ENCODE measurements at places on chromosomes 12 and 14. TPM values are rescaled to one million over a fixed set of nuclear protein-coding genes. Genes with fewer than 3 reads are reported as not detected.

- DNase-seq, result no peak
Measured at GRCh38 chr14:32635061-32635719, 303.5 kb upstream of the NPAS3 start.

- DNase-seq, result no peak
Measured at GRCh38 chr14:80080601-80081000, 130.7 kb downstream of the DIO2 start.

DNA sequence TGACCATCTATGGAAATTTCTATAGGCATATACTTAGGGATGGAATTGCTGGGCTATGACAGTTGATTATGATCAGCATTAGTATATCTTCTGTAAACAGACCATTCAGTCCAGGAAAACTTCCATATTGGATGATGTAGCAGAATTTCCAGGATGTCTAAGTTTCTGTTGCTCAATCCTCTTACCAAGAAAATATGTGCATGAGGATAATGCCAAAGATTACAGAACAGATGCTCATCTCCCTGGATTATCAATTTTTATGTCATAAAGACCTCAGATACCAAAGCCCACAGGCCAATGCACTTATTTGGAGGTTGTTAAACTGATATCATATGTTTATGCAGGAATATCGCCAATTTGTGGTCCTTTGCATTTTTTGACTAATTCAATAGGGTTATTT, 354.4 kb upstream of the FLRT2 start:
- no peak for DNase-seq

The CS gene
- 344 TPM for total RNA-seq

GRCh38 chr12:93323625-93324329, 53.9 kb upstream of the NUDT4 start:
- DNase-seq, result no peak

The TBC1D30 gene
- total RNA-seq, result 0.47 TPM

The TMPRSS12 gene
- not detected for total RNA-seq

- DNase-seq, result no peak
Measured at GRCh38 chr12:43740511-43741100, 18.0 kb downstream of the PUS7L start.

- DNase-seq, result no peak
Measured at GRCh38 chr12:116492703-116493324, 66.4 kb upstream of the MAP1LC3B2 start.

- DNase-seq, result no peak
Measured at GRCh38 chr14:72243309-72244293, 311.4 kb downstream of the RGS6 start.

- no peak for DNase-seq
Measured at GRCh38 chr12:24814379-24815113, 134.4 kb downstream of the BCAT1 start.

DNA sequence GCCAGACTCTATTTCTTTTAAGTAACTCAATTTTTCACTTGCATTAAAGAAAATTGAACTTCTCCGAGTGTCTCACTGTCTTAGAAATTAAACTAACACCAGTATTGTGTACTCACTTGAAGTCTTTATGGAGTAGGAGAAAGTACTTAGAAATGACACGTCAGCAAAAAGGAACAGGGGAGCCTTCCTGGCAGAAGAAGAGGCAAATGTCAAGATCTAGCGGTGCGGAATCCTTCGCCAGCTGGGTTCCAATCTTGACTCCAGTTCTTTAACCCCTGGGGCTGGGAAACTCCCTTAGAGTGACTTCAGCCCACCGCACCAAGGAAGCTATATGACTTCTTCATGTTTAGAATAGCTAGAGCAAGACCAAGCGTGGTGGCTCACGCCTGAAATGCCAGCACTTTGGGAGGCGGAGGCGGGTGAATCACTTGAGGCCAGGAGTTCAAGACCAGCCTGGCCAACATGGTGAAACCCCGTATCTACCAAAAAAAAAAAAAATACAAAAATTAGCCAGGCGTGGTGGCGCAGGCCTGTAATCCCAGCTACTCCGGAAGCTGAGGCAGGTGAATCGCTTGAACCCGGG, 34.4 kb downstream of the WBP11 start:
- peak; percentile 39 for DNase-seq

GRCh38 chr12:9751204-9752144, 9.2 kb downstream of the CD69 start:
- DNase-seq, result peak; percentile 57

- DNase-seq, result no peak
Measured at GRCh38 chr12:68867606-68868005, 59.6 kb downstream of the MDM2 start.

- no peak for DNase-seq
Measured at GRCh38 chr12:9123781-9124382, 8.2 kb upstream of the A2M start.

The REM2 gene
- 0.27 TPM for total RNA-seq

The HHIPL1 gene
- total RNA-seq, result not detected

- no peak for DNase-seq
Measured at GRCh38 chr14:34398024-34398423, 64.0 kb downstream of the SPTSSA start.

DNA sequence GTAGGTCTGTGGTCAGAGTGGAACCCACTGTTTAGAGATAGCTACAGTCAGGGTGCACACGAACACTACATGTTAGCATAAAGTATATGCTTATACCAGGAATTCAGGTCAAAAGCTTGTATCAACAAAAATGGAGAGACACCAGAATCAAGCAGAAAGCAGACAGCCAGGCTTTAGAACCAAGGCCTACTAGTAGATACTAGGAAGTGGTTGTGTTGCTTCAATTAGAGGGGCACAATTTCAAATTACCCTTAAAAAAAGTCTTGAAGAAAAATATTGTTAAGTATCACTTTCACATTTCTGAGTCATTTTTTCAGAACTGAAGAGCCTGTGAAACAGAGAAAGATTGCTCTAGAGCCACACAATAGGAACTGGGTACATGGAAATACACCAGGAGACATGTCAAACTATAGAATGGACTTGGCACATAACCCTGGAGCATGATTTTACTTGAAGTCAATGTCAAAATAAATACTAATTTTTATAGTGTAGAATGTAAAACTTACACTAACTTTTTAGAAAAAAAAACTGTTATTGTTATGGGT, 41.6 kb downstream of the LRRC9 start:
- DNase-seq, result no peak

DNA sequence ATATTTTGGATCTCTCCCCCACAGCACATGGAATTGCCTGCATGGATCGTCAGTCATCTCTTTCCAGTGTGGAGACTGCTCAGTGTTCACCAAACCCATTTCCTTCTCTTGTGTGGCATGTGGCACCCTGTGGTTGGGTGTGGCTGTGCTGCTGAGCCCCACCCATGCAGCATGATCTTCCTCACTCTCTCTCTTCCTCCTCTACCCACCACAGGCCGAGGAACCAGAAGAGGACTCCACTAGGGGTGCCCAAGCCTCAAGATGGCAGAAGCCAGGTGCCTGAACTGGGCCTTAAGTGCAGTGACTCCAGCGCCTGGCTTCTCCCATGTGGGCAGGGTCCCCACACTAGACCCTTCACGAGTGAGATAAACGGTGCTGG, 66.8 kb upstream of the GPR68 start:
- DNase-seq, result peak; percentile 38

- DNase-seq, result no peak
Measured at GRCh38 chr12:16437281-16437816, 89.9 kb downstream of the MGST1 start.

The BEGAIN gene
- total RNA-seq, result 0.53 TPM

DNA sequence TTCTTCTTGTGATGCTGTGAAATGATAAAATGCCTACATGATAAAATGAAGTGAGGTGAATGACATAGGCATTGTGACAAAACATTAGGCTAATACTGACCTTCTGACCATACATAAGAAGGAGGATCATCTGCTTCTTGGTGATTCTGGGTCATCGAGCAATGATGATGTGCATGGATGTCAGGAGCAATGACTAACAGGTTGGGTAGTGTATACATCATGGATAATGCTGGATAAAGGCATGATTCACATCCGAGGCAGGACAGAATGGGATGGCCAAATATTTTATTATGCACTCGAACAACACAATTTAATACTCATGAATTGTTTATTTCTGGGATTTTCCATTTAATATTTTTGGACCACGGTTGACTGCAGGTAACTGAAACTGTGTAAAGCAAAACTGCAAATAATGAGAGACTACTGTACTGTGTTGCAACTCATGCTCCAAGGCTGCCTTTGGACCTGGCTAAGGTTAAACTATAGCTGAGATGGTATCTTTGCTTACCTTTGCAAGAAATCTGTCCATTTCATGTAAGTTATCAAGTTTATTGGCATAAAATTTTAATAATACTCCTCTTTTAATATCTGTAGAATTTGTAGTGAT, 7.6 kb upstream of the SLC25A21 start:
- DNase-seq, result no peak

DNA sequence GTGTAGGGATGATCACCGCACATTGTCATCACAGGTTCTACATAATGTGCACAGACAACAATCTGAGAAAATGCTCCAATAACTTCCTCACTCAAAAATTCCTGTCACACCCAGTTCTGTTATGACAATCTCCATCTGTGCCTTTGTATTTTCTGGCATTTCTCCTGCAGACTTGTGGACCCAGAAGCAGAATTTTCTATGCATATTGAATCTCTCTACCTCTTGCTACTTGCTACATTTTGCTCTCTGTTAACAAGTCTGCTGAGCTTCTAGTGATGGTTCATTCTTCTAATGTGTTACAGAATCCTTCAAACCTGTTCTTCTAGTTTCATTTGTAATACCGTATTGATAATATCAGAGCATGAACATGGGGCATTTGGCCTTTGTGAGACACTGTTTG, 127.8 kb upstream of the PTPRQ start:
- no peak for DNase-seq

DNA sequence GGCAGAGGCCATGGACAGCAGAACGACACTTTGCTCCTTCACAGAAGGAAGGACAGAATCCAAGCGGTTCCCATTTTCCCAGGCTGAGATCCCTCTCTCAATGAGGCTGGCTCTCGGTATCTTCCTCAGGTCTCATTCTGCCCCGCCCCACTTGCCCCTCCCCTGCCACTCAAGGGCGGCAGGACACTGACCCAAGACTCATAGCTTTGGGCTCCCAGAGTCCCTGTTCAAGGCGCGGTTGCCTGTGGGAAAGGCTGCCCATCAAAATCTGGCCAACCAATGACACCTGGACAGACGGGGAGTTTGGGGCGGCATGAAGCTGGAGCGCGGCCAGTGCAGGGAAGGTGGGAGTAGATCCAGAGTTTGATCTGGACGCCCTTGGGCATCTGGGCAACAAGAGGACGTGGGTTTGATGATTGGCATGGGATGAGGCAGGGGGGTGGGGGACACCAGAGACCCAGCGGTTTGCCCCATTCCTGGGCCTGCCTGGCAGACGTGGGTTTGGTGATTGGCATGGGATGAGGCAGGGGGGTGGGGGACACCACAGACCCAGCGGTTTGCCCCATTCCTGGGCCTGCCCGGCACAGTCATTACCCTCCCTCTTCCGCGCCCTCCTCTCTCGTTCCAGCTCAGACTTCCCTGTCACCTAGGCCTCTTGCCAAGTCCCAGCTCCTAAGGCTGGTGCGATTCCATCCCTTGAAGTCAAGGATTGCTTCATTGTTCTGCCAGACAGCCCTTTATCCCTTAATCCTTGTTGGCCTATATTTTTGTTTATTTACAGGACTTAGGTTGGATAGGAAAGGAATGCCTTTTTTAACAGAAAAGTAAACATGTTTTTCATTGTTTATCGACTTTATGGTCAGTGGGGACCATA, 92.1 kb downstream of the NINJ2 start:
- no peak for DNase-seq

DNA sequence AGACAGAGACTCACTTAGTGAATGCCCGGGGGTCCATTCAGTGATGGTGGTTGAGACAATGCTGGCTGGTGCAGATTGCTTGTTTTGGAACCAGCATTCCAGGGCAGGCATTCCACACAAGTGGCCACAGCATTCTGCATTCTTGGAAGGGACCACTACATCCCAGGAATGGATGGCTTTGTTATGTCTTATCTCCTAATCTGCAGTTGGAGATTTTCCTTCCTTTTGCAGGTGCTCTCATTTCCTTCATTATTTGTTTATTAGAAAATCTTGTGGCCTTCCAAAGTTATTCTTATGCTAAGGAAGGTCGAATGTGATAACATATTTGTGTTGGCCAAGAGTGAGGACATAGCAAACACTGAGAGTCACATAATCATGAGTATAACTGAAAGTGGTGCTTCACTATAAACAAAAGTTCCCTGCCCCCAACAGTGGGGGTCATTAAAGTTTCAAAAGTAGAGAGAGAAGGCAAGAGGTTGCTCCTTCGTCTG, 66.0 kb downstream of the BMP4 start:
- no peak for DNase-seq

The TMEM179 gene
- not detected for total RNA-seq

DNA sequence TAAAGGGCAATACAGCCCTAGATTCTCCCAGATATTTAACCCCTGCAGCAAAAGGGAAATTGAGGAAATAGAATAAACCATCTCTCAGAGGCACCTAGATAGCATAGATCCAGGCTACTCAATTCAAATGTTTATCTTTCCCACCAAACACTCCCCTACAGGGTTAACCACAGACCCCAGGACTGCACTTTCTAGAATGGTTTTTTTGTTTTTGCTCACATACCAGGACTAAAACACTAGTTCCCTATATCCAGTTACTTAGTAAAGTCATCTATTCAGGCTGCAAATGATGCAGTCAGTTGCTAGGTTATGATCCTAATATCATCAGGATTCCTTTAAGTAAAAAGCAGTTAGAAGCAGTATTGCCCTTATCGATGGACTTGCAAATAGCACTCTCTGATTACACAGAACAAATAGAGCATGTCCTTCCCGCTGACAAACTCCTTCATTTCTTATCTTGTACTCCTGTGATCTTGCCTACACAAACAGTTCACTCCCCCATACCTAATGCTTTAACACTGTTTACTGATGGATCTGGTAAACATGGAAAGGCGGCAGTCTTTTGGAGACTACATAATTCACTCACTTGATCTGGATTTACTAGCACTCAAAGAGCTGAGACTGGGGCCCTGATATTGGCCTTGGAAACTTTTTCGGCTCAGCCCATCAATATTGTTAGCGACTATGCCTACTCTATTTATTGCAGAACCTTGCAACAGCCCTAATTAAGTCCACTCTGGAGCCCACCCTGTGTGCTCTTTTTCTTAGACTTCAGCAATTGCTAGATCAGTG, 257.2 kb upstream of the DIO2 start:
- no peak for DNase-seq

The HOXC4 gene
- 0.40 TPM for total RNA-seq

- no peak for DNase-seq
Measured at GRCh38 chr12:90712671-90713070, 242.3 kb downstream of the CCER1 start.

DNA sequence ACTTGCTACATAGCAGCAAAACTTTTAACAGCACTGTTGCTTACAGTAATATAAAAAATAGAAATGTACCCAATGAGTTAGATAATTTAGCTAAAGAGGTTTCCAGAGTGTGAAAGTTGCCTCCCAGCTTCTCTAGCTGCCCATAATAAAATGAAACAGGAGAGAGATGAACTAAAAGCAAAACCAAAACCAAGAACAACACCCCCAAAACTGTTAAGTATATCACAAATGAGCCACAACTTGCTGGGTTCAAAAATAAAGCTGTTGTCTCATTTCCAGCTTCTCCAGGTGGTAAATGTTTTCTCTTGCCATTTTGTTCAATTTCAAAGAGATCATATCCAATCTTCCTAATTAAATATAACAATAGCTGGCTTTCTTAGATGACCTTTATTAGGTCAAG, 614.0 kb downstream of the ETNK1 start:
- DNase-seq, result no peak

GRCh38 chr12:49878021-49878420, 25.7 kb downstream of the FAIM2 start:
- DNase-seq, result no peak
